Umbilical cord (tissue), 2 donors: ENCODE measurements at places on chromosomes 6 and 20.

DNA sequence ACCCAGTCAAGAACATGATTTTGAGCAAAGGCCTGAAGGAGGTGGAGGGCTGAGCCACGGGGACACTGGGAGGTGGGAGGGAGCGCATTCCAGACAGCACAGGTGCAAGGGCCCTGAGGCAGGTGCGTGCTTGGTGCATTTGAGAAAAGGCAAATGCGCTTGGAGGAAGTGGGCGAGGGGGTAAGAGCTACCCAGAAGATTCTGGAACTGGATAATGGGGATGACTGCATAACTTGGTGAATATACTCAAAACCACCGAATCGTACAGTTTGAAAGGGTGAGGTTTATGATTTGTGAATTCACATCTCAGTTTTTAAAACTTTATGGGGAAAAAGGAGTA lies 9.8 kb downstream of the PREX1 start:
- DNase-seq, result no peak

DNA sequence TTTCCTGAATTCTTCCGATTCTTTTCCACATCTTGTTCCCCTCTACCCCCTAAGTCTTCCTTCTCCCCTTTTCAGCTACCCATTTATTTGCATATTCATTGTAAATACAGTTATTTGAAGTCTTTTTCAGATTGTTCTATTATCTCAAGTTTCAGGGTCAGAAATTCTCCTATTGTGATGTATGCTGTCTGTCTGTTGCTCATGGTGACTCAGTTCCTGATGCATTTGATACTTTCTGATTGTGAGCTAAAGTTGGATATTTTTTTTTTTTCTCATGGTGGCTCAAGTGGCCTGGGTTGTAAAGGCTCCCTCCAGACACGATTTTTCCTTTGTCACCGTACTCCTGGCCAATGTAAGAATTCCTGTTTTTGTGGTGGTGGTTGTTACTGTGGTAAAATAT lies 4.9 kb upstream of the PI16 start:
- no peak for DNase-seq

DNA sequence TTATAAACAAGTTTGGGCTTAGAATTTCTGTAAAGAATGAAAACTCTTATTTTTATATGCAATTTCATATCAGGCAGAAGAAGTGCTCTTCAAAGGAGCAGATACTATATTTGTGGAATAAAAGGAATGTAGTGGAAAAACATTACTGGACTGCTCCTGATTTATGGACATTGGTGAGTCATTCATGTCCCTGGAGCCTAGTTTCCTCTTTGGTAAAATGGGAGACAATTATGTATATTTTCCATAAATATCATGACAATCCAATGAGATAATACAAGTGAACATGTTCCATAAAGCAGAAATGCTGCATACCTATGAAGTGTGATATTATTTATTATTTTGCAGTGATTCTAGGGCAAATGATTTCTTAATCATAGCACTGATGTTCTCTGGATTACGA lies 445.8 kb upstream of the CITED2 start:
- peak; percentile 70 for DNase-seq

GRCh38 chr6:11770546-11771466 lies 7.8 kb downstream of the ADTRP start:
- peak; percentile 98 for DNase-seq

DNA sequence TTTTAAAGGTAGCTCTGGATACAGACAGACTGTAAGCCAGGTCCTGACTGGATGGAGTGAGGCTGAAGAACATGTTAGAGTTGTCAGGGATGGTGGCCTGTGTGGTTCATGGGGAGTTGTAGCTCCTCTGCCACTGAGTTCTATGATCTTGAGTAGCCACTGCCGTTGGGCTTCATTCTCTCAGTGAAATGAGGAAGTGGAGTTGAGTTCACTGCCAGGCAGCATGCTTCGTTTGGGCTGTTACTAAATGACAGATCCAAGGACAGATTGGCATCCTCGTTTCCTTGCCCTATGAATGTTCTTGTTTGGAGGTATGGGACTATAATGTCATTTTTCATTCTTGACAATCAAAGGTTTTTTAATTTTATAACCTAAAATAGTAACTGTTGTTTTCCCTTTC lies 37.2 kb downstream of the SCAND1 start:
- DNase-seq, result no peak

GRCh38 chr6:55379471-55379870 lies 52.2 kb downstream of the GFRAL start:
- DNase-seq, result no peak

- no peak for DNase-seq
Observed at GRCh38 chr6:159373670-159374069, 204.5 kb downstream of the FNDC1 start.
